ENCODE measurements at places on chromosomes 6 and 20.

DNA sequence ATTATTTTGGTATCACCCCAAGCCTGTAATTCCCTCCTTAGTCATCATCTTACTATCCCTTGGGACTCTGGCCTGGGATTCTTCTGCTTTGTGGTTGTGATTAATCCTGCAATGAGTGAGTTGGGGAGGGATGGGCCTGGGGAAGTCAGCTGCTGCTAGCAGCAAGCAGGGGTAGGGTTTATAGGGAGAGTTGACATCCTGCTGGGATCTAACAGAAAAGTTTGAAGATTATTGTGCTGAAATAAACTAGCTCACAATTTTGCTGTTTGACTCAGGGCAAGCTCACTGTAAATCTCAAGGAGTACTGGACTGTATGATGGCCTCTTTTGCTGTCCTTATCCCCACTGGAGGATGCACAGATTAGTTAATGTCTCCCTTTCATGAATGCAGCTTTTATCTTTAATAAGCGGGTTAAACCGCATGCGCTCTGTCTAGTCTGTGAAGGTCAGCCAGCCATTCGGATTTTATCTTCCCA lies 83.4 kb downstream of the JARID2 start:
- no peak for DNase-seq

DNA sequence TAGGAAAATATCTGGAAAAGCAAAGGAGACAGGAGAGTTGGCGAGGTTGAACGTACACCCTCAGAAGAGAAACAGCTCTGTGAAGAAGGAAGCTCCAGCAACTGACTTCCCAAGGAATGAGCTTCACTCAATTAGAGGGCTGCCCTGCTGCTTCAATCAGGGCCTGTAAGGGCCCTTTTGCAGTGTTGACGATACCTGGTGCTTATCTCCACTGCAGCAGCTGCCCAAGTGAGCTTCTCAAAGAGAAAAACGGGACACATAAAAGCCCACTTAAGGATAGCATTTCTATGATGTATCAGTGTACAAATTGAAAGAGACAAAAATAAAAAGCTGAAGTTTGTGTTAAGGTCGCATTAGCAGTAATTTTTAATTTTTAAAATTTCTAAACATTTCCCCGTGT lies 16.4 kb downstream of the SEC63 start:
- no peak for DNase-seq

DNA sequence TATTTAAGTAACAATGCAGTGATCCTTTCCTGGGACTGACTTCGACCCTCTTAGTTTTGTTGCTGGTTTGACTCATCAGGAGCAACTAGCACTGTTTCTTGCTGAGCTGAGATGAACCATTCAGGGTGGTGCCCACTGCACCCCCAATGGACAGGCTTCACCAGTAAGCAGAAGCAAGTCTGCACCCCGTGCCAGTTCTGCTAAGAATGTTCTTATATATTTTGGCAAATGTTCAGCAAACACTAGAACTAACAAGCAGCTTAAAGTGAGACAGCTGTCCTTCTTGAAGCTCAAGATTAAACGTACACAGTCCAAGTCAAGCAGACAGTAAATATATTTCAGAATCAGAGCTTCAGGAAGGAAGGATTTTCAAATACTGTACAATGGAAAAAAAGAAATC lies 561.3 kb upstream of the CDH4 start:
- no peak for DNase-seq

GRCh38 chr20:24956001-24956841 lies 7.2 kb downstream of the CST7 start:
- no peak for DNase-seq

DNA sequence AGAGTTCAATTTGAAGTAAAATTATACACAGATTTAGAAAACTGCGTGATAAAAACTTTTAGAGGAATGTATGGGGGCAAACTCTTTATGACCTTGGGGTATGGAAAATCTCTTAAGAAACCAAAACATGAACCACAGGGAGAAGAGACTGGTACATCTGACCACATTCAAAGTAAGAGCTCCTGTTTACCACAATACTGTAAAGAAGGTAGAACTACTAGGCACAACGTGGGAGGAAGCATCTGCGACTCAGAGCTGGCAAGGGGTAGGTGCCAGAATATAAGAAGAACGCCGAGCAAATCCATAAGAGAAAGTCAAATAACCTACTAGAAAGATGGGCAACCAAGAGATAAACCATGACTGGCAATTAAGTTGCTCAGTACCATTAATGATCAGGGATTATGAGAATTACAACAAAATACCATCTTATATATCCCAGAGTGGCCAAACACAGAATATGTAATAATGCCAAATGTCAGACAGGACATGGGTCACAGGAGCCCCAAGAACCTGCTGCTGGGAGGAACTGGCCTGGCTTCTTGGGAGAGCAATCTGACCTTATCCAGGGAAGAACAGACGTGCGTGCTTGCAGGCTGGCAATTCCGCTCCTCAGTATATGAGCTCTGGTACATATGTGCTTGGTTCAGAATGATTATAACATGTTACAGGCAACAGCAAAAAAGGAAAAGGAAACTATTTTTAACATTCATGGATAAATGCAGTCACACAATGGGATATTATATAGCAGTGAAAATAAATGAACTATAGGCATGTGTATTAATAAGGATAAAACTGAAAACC lies 50.2 kb downstream of the INSM1 start:
- DNase-seq: no peak
